Kidney epithelial cell (primary cell): ENCODE measurements at places on chromosomes 16 and 17. TPM values are rescaled to one million over a fixed set of nuclear protein-coding genes. Genes with fewer than 3 reads are reported as not detected.

GRCh38 chr16:66224626-66225025, 141.9 kb upstream of the CDH5 start:
- no peak for DNase-seq

GRCh38 chr17:81980707-81981343, 3.4 kb downstream of the ASPSCR1 start:
- DNase-seq, result no peak

- no peak for DNase-seq
These were observed 2.9 kb downstream of the SLC16A3 start for GRCh38 chr17:82231562-82232321.

Gene REXO5
- total RNA-seq, result 0.82 and 2.7 TPM in 2 replicates

Gene USP36
- total RNA-seq, result 48.6 and 64.7 TPM in 2 replicates

Gene UBE2O
- 12.6 and 15.5 TPM in 2 replicates for total RNA-seq
